ENCODE measurements at places on chromosomes 7 and 10.

GRCh38 chr10:126565871-126566270 is 104.6 kb downstream of the C10orf90 start:
- no peak for DNase-seq

DNA sequence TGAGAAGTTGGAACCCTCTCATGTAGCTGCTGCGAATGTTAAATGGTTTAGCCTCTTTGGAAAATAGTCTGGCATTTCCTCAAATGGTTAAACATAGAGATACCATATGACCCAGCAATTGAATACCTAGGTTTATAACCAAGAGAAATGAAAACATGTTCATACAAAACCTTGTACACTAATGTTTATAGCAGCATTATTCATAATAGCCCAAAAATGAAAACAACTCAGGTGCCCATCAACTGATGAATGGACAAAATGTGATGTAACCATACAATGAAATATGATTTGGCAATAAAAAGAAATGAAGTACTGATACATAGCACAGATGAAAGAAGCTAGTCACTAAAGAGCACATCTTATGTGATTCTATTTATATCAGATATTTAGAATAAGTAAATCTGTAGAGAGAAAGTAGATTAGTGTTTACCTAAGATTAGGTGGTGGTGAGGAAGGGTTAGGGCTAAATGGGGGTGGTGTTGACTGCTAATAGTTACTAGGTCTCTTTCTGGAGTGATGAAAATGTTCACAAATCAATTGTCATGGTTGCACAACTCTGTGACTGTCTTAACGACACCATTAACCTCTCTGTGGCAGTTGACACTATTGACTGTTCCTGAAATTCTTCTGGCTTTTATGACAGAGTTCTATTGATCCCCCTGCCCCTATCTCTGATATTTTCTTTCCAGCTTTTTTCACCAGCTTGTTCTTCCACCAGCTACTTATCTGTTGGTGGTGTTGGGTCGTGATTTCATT is 35.2 kb downstream of the VCL start:
- no peak for DNase-seq

- DNase-seq, result no peak
Observed at GRCh38 chr10:54983255-54983654, 182.2 kb upstream of the PCDH15 start.

- DNase-seq, result peak; percentile 37
Observed at GRCh38 chr7:70092314-70093204, 494.3 kb downstream of the AUTS2 start.

DNA sequence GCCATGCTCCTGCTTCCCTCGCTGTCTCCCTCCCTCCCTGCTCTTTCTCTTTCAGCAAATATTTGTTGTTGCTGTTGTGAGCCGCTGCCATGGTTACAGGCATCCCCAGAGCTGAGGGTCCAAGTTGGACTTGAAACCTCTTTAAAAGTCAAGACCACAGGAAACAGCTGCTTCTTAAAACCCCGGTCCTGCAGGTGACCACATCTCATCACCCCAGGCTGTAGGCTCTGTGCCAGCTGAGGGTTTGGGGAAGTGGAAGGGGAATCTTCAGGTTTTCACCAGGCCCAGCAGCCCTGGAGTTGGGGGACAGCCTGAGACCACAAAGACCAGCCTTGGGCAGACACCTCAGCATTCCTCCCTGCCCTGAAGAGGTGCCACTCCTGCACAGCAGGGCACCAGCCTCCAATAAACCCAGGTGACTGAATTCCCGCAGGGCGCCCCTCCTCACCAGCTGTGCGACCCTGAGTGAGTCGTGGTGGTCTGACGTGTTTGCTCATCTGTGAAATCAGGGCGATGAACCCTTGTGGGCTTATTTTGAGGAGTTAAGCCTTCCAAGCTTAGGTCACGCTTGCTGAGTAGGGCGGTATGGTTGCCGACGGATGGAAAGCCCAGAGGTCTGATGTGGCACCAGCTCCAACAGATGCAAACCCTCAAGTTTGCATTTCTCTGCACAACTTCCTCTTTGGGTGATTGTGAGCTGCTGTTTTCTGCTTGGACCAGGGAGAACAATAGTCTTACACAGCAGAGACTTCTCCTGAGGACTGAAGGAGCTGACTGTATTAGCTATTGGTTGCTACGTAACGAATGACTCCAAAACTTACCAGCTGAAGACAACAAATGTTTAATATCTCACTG is 24.8 kb downstream of the NPTX2 start:
- peak; percentile 46 for DNase-seq

- DNase-seq, result no peak
Observed at GRCh38 chr7:140417456-140418155, 13.7 kb downstream of the RAB19 start.

DNA sequence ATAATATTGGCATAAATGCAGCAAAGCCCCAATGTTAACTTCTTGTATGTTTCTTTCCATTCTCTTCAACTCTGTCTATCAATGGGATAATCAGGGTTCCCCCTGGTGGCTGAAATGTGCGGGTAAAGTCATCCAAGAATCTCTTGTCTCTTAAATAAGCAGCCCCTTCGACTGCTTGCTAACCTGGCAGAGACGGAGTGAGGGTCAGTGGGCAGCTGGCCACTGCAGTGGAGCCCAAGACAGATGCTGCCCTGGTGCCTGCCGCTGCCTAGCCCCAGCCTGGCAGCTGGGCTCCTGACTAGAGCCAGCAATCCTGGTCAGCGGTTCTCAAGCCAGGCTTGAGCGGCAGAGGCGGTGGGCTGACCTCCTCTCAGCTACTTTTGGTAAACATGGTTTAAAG is 248.9 kb downstream of the COBL start:
- peak; percentile 65 for DNase-seq

DNA sequence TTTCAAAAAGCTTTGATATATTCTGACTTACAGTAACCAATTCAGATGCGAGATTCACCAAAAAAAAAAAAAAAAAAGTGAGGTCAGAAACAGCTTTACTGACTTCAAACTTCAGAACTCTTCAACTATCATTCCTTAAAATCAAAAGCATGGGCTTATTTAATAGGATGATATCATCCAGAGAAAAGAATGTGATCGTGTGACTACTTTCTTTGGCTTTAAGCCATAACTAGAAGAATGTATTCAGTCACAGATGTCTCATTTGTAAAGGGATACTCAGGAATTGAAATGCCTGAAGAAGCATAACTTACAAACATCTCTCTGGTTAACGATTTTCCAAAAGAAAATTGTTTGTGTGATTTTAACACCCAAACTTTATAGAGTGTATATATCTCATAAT is 11.5 kb downstream of the TPK1 start:
- DNase-seq, result peak; percentile 45

DNA sequence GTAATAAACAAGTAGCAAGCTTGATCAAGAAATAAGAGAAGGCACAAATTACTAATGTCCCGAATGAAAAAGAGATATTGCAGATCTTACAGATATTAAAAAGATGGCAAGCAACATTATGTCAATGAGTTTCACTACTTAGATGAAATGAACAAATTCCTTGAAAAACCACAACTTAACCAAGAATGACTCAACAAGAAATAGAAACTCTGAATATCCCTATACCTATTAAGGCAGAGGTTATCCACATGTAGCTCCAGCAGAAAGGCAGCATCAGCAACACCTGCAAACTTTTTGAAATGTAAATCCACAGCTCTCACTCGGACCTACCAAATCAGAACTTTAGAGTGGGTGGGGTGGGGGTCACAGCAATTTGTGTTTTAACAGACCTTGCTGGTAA is 33.6 kb downstream of the PDE1C start:
- no peak for DNase-seq

DNA sequence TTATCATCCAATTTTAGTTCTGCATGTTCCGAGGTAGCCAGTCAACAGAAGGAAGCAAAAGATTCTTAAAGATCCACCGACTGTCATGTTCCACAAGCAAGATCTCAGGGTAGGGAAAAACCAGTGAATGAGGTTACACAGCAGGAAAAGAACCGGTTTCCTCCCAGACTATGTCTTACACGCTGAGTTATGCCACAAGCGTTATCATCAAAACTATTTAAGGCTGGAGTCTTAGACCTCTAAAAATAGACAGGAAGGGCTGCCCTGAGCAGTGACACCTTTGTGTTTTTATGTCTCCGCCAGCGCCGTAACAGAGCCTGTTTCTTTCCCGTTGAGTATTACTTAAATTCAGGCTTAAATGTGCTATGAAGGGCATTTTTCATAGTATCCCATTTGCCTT is 48.3 kb downstream of the PROSER2 start:
- no peak for DNase-seq

GRCh38 chr7:101126651-101127459 is at the start of gene SERPINE1:
TSS of gene SERPINE1 (plus strand) at chr7:101127104. CDS start at chr7:101128394, 1,290 bp downstream.
- DNase-seq, result peak; percentile 91

DNA sequence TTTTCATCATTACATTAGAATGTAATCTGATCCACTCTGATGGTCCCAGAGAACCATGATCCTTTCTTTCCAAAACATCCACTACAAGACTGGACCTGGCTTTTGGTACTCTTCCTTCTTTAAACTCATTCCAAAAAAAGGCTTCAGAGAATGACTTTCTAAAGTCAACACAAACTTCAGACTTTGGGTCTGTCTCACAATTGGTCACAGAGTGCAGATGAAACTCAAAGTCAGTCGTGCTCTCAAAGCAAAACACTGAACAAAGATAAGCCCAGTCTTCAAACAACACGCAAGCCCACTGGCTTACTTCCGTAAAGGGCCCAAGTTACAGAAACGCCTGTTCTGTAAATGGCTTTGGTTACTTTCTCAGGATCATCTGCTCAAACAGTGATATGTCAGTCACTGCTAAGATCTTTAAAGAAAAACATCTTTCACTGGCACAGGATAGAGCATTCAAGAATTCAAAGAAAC is 250.9 kb upstream of the MKLN1 start:
- no peak for DNase-seq

DNA sequence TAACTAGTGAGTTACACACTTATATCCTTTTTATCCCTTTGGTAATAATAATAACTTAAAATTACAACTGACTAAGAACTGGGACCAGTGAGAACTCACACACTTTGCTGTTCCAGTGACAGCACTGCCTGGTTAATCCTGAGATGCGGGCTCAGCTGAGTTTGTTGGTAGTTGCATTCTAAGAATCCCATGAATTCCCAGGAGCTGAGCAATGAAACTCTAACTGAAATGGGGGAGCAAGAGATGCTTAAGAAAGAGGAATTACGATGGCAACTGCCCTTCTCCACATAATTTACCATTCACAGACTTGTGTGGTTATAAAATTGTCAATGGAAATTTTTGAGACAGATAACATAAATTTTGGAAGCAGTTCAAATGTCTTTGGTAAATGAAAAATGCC is 659.4 kb downstream of the MAGI2 start:
- no peak for DNase-seq

DNA sequence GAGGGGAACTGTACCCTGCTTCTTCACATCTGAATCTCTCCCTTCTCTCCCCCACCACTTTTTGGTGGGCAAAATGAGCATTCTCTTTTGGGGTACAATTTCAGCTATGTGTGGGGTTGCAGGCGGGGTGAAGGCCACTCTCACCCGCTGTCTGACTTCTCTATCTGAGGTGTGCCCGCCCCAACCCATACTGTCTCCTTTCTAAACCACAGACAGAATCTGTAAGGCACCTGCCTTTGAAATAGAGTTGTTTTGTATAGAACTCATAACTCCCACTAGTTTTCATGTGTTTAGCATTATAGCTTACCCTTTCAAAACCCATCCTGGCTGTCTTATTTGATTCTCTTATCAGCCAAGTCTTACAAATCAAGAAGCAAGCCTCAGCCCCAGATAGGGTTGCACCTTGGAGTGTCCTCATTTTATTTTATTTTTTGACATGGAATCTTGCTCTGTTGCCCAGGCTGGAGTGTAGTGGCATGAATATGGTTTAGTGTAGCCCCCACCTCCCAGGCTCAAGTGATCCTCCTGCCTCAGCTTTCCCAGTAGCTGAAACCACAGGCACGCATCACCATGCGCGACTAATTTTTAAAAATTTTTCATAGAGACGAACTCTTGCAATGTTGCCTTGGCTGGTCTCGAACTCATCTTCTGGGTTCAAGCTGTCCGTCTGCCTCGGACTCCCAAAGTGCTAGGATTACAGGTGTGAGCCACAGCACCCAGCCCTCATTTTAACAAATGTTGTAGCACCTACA is 11.9 kb downstream of the TSPAN14 start:
- DNase-seq, result no peak

- DNase-seq, result no peak
Observed at GRCh38 chr10:97151307-97151914, 34.3 kb downstream of the SLIT1 start.

- no peak for DNase-seq
Observed at GRCh38 chr7:100072462-100072861, 9.1 kb downstream of the ZNF3 start.

GRCh38 chr10:96772196-96772595 is 51.9 kb upstream of the PIK3AP1 start:
- no peak for DNase-seq

DNA sequence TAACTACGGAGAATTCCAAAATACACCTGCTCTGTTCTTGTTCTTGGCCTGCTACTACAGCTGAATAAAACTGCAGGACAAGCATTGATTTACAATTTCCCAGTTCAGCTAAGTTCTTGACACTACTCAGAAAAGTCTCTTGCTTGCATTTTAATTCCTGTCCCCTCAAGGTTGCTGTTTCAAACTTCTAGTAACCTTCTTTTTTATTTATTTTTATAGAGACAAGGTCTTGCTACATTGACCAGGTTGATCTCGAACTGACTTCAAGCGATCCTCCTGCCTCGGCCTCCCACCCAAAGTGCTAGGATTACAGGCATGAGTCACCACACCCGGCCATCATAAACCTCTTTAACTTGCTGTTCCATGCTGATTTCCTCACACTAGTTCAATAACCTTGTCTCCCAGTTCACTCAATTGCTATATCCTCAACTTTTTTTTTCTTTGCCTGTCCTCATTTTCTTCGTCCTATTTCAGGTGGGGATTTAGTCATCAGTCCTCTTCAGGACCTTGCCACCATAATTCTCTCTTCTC is 79.9 kb downstream of the ARHGAP21 start:
- DNase-seq, result no peak

- no peak for DNase-seq
Observed at GRCh38 chr7:81260152-81260551, 341.3 kb upstream of the SEMA3C start.

GRCh38 chr7:101870361-101871062 is 53.1 kb downstream of the CUX1 start:
- DNase-seq, result no peak

GRCh38 chr7:24703296-24703695 is 54.0 kb downstream of the GSDME start:
- DNase-seq, result no peak

- DNase-seq, result no peak
Observed at GRCh38 chr10:85608706-85609105, 757.9 kb downstream of the GRID1 start.

DNA sequence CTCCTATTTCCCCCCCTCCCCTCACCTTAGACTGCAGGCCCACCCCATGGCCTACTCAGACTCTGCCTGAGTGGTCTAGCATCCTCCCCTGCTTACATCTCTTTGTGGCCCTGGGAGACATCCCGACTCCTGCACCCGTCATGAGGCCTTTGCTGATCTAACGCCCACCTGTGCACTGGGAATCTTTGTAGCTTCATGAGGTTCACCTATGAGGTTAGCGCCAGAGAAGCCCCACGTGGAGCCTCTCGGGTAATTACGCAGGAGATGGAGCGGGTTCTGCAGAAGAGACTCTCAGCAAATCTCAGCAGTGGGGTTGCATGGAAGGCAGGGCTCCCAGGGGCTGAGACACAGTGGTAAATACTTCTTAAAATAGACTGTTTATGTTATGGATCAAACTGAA is 43.5 kb upstream of the HSPA12A start:
- no peak for DNase-seq

GRCh38 chr10:86592413-86592812 is 61.9 kb upstream of the OPN4 start:
- no peak for DNase-seq

- no peak for DNase-seq
Observed at GRCh38 chr10:104328896-104329710, 9.2 kb downstream of the ITPRIP start.

Measured in left kidney (tissue), 8 donors.